ENCODE measurements at places on chromosomes 5 and 9.
A peak's percentile ranks its signal among the peaks of the same experiment; 100 is the strongest.

- no peak for DNase-seq
These were observed 10.2 kb upstream of the SLC25A51 start for GRCh38 chr9:37914154-37914551.

DNA sequence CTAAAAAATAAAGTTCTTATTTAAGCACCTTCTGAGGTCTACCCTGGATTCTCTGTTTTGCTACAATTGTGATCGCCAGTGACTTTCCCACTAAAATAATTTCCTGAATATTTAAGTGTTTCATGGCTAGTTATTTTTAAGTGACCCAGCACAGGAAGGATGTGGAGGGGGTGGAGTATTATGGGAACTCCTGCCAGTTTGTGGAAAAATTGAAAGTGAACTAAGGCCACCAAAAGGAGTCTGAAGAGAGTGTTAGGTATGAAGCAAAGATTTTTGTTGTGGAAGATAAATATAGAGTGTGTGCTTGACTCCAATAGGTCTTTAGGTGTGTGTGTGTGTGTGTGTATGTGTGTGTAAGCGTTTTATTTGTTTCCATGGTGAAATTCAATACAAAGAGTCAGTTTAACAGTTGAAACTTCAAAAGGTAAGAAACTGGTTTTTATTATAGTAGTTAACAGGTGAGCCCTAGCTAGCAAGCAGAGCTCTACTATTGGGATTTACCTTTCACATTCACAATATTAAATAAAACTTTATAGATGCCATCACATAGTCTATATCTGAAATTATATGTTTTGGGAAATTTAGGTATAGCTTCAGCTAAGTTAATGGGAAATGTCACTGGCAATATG, 25.6 kb downstream of the RASGRF2 start:
- DNase-seq, result peak; percentile 13

- no peak for DNase-seq
These were observed 12.1 kb downstream of the PNPLA7 start for GRCh38 chr9:137538058-137538457.

DNA sequence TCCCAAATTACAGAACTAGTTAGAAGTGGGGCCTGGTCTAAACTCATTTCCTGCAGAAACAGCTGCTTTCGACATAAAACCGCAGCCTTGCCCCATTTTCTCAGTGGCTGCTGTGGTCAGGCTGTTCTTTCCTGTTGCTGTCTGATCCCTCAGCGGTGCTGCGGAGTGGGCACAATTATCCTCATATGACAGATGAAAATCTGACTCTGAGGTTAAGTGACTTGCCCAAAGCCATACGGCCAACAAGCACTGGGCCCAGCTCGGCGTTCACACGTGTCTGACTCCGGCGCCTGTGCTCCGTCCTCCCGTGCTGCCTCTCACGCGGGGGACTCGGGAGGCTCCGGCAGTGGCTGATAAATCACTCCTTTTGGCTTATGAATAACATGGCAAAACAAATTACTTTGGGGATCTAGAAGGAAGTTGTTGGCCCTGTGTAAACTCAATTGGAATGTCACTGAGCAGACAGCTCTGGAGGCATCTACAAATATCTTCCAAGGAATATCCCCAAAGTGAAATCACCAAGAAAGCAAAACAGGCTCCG, 142.6 kb upstream of the LMX1B start:
- peak; percentile 82 for DNase-seq

GRCh38 chr5:68033961-68034571, 181.5 kb upstream of the PIK3R1 start:
- DNase-seq, result no peak

- no peak for DNase-seq
These were observed 852 bp downstream of the IL9 start for GRCh38 chr5:135894789-135895188.

GRCh38 chr5:29516224-29516623, 1677.3 kb upstream of the CDH6 start:
- no peak for DNase-seq

- DNase-seq, result no peak
These were observed 468.2 kb downstream of the NTRK2 start for GRCh38 chr9:85137696-85138095.

DNA sequence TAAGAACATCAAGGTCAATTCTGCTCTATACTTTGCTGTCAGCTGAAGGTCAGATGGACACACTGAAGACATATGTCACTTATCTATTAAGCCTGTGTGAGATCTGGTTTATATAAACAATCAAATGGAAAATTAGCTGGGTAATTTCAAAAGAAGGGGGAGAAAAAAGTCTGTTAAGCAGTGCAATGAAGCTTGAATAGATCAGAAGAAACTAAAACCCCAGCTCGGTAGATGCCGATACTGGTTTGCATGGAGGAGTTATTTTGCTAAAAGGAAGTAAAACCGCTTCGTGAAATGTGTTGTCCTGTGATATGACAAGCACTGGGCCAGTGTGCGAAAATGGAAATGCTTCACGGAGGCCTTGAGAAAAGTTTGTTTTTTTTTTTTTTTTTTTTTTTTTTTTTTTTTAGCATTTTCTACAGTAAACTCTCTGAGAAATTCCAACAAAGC, 148.8 kb downstream of the MEF2C start:
- DNase-seq, result no peak

Measured in naive thymus-derived CD8-positive, alpha-beta T cell (primary cell).